GM12892 (cell line): ENCODE measurements at places on chromosomes 3 and 15.

GRCh38 chr3:107430214-107430995 lies 53.2 kb downstream of the CCDC54 start:
- DNase-seq, result no peak

DNA sequence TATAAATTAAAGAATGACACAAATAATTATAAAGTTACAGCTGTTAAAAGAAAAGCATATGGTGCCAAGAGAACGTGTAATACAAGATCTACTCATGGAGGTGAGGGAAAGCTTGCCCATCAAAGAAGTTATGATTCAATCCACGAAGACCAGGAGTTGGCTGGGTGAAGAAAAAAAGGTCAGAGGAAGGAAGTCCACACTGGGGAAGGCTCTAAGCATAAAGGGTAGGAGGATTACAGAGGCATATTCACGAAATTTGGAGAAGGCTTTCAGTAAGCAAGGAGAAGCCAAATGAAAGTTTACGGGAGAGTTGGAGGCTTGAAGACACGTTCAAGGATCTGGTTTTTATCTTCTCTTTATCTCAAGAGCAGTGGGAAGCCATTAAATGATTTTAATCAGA lies 1.8 kb upstream of the TGFBR2 start:
- no peak for DNase-seq

GRCh38 chr3:11835028-11835639 lies 11.6 kb downstream of the TAMM41 start:
- DNase-seq, result no peak

DNA sequence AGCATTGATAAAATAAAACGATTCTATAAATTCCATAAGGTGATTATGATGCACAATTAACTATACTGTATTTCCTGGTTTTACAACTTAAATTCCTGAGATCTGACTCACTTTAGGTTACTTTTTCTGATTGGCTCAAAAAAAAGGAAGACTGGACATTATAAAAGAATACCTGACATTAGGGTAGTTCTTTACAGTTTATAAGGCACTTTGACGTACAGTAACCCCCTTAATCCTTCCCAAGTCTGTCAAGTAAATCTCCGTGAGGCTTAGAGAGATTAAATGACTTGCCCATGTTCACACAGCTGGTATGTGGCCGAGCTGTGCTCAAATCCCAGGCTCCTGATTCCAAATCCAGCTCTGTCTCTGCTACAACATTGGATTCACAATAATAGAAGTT lies 1.0 kb upstream of the SLTM start:
- no peak for DNase-seq

DNA sequence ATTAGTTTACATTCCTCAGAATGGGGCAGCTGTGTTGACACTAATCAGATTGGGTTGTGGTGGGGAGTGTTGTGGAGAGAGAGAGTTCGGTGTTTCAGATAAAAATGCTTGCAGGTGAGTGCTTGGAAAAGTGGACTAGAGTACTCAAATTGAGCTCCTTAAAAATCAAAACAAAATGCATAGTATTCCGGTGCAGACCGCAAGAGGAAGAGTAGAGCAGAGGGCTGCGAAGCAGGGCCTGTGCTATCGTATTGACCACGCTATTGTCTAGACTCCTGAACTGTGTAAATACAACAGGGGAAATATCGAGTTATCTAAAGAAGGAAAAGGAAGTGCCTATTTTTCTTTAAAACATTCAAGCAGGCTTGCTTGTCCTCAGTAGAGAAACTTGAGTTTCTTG lies 159.5 kb downstream of the TP63 start:
- DNase-seq, result no peak

- no peak for DNase-seq
Measured at GRCh38 chr3:90016555-90016954, 909.1 kb downstream of the EPHA3 start.

DNA sequence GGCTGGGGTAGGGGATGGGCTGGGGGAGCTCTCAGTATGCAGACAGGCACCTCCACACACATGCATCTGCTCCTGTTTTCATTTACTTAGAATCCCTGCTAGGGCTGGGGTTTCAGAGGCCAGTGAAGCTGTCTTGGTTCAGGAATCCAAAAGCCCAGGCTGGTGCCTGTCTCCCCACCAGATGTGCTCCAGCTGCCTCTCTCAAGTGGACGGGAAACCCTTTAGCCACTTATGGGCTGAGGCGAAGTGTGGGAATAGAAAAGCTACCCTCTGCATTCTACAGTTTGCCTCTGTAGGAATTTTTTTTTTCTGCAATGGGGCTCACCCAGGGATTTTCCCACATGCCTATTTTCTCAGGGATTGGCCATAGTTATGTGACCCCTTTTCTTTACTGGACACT lies 72.5 kb downstream of the ATP2B2 start:
- DNase-seq, result no peak

GRCh38 chr3:109918740-109919139 lies 581.4 kb upstream of the DPPA4 start:
- DNase-seq, result no peak

- no peak for DNase-seq
Measured at GRCh38 chr3:172546105-172546504, 22.9 kb upstream of the TNFSF10 start.

DNA sequence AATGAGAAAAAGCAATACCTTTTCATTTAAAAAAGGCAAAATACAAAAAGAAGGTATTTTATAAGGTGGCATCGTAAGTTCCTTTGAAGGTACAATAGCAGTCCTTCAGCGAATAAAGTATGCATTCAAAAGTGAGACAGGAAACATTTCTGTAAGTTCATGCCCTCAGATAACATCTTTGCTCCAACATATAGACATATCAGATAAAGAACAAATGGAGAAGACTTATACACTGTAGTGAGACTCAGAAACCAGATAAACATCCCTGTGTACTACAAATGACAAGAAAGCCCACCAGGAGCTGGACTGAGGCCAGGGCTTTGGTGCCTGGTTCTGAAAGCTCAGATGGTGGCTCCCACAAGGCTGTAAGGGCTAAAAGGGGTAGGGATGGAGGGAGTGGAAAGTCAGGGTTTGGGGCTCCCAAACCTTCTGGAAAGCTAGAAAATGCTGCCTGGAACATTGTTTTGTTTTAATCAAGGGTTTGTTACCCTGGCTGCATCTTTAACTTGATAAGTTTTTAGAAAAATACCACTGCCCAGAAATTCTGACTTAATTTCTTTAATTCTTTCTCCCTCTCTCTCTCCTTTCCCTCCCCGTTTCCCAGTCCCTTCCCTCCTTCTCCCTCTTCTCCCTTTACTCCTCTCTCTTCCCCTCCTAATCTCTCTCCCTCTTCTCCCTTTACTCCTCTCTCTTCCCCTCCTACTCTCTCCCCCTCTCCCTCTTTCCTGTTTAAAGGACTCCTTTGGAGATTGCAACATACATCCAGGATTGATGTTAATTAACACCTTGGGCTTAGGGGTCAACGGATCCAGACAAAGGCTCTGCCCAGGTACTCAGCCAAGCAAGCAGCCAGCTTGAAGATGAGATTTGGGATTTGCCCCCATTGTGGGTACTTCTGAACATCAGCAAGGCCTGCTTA lies 126.1 kb downstream of the AQP9 start:
- no peak for DNase-seq

GRCh38 chr3:100396967-100397366 lies 3.9 kb downstream of the TOMM70 start:
- no peak for DNase-seq

DNA sequence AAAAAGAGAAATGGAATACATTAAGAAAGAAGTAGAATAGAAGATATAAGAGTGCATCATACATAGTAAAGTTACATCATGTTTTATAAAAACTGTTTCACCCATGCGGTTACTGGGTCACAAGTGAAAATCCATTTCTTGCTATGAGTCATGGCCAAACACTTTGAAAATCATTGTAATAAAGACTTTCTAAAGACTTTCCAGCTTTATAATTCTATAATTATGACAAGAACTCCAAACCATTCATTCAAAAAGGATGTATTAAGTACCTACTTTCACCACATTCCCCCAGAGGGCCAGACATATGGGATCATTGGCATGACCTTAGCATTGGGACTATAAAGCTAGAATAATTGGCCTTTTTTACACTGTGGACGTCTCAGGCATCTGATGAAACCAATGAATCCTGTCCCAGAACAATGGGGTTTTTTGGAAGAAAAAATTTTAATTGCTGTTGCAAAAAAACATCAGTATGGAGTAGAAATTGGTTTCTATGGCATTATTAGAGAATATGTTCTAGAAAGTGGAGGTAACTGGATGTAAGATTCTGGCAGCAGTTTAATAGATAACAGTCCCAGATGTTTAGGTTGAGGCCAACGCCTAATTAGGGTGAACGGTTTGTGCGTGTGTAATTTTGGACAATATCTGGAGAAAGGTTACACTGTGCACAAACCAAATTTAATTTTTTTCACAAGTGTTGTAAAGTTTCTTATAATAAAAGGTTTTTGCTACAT lies 3.3 kb upstream of the SKIC8 start:
- DNase-seq, result no peak

DNA sequence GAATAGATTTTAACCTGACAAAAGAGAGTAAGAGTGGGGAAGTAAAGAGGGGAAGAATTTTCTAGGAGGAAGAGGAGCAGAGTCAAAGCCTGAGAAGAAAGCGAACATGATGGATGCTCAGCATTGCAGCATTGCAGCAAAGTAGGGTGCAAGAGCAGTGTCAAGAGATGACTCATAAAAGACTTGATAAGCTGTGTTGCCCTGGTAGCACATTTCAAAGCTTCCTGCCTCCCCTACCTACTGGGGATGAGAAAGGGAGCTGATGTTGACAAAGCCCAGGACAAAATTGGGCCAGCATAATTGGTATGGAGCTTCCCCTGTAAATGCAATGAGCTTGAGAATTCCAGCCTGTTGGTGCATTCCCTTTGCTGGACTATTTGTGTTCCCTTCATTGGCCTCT lies 121.6 kb upstream of the ST8SIA2 start:
- DNase-seq, result no peak

GRCh38 chr3:141346839-141347238 lies 21.5 kb upstream of the ZBTB38 start:
- no peak for DNase-seq

- no peak for DNase-seq
Measured at GRCh38 chr3:119657887-119658702, 2.3 kb downstream of the POPDC2 start.
